Osteoblast (primary cell): ENCODE measurements at places on chromosomes 1 and 21.

GRCh38 chr1:152343006-152343405, 16.8 kb downstream of the FLG2 start:
- DNase-seq: no peak

DNA sequence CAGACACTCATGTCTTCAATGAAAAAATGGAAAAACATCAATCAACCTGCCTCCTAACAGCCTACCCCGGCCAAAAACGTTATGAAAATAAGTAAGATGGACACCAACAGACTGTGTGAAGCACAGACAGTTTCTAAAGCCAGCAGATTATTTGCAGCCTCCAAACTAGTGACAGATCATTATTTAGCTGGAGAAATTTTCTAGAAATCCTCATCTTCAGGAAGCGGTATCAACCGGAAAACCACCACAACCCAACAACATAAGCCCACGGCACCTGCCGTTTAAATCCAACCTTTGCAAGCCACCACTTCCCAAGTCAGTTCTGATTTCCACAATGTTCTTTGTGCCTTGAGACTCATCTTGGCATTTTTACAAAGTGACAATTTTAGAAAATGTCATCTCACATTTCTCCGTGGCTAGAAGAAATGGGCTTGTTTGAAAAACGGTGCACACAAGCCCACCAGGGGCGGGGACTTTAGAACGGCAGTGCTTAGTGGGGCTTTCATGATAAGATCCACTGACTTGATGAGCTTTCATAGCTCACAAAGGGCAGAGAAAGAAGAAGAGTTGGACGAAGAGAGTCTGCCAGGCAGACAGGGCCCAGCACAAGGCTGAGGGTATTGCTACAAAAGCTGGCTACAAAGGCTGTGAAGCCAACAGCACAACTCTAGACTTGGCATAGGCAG, 34.5 kb downstream of the LRRC38 start:
- DNase-seq: no peak

DNA sequence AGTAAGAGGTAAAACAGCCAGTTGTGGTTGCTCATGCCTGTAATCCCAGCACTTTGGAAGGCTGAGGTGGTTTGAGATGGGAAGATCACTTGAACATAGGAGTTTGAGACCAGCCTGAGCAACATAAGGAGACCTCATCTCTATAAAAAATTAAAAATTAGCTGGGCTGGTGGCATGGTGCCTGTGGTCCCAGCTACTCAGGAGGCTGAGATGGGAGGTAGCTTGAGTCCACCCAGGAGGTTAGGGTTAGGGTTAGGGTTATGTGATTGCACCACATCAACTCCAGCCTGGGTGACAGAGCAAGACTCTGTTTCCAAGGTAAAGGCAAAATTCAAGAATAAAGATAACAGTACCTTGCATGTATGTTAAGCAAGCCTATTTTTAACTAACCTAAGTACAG, 3.5 kb downstream of the SAMSN1 start:
- DNase-seq: peak; percentile 38

DNA sequence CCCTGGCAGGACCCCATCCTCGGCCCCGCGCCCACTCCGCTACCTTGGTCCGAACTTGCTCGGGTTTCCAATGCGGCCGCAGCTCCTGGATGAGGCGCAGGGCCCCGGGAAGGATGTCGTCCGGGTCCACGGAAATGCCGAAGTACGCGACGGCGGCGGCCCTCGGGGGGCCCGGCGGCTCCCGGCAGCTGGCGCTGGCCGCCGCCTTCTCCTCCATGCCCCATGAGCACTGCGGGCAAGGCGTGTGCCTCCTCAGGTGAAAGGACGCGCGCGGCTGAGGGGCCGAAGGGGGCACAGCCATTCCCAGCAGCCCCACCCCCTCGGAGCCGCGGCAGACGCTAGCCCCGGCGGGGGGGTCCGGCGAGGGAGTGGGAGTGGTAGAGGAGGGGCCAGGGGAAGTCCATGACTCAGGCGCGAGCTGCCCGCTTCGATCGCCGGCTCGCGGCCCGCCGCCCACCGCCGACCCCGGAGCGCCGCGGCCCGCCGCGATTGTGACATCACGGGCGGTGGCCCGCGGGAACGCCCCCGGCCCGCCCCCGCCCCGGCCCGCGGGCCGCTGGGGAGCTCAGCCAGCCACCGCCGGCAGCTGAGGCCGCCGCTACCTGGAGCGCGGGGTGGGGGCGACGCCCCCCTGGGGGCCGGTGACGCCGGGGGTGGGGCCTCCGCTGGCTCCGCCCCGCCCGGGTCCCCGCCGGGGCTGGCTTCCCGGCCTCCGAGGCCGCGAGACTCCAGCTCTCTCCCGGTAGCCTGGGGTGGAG, at the start of gene ETNK2:
Gene ETNK2 (minus strand): TSS at position 493 of the 758 bp plus-strand sequence. CDS start 192 bp downstream, at position 301.
- DNase-seq: peak; percentile 94

DNA sequence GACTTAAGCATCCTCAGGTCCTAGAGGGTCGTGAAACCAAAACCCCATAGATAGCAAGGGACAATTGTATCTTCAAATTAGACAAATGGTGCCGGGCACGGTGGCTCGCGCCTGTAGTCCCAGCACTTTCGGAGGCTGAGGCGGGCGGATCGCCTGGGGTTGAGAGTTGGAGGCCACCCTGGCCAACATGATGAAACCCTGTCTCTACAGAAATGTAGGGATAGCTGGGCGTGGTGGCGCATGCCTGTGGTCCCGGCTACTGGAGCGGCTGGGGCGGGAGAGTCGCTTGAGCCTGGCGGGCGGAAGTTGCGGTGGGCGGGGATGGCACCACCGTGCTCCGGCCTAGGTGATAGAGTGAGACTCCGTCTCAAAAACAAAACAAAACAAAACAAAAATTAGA, 780.6 kb downstream of the BRINP3 start:
- no peak for DNase-seq

GRCh38 chr21:31351438-31351837, 7.4 kb upstream of the TIAM1 start:
- DNase-seq: no peak

GRCh38 chr1:235304549-235305451, 23.2 kb downstream of the ARID4B start:
- DNase-seq: no peak

GRCh38 chr1:65260851-65261473, 48.4 kb upstream of the DNAJC6 start:
- DNase-seq: peak; percentile 97

- no peak for DNase-seq
These were observed 375.4 kb downstream of the DPYD start for GRCh38 chr1:97545446-97545845.

GRCh38 chr21:35566874-35567273, 493.5 kb downstream of the SETD4 start:
- DNase-seq: no peak

DNA sequence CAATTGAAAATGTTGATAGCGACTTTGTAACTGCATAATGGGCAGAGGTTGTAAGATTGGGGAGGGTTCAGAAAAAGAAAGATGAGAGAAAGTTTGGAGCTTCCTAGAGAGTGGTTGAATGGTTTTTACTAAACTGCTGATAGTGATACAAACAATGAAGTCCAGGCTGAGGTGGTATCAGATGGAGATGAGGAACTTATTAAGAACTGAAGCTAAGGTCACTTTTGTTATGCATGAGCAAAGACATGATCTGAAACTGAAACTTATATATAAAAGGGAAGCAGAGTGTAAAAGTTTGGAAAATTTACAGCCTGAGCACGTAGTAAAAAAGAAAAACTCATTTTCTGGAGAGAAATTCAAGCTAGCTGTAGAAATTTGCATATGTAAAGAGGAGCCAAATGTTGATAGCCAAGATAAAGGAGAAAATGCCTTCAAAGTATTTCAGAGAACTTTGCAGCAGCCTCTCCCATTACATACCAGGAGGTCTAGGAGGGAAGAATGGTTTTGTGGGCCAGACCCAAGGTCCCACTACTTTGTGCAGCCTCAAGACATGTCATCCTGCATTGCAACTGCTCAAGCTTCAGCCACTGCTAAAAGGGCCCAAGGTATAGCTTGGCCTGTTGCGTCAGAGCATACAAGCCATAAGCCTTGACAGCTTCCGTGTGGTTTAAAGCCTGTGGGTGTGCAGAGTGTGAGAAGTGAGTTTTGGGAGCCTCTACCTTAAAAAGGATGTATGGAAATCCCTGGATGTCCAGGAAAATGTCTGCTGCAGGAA, 843.9 kb downstream of the AMY1C start:
- DNase-seq: no peak

GRCh38 chr1:1919304-1920056, 401 bp upstream of the TMEM52 start:
- DNase-seq: peak; percentile 100

DNA sequence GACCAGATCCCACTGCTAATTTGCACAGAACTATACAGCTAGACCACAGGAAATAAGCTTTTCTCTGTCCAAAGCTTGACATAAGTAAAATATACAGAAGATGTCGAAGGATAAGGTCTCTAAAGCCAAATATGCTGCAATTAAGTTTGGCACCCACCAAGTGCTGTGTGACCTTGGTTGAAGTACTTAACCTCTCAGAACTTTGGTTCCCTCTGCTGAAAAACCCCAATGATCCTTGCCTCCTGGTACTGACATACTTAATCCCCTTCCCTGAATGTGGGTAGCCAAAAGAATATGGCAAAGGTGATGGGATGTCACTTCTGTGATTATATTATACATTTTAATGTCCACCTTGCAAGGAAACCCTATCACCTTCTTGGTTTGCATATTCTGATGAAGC, 290.5 kb downstream of the VAV3 start:
- DNase-seq: no peak

DNA sequence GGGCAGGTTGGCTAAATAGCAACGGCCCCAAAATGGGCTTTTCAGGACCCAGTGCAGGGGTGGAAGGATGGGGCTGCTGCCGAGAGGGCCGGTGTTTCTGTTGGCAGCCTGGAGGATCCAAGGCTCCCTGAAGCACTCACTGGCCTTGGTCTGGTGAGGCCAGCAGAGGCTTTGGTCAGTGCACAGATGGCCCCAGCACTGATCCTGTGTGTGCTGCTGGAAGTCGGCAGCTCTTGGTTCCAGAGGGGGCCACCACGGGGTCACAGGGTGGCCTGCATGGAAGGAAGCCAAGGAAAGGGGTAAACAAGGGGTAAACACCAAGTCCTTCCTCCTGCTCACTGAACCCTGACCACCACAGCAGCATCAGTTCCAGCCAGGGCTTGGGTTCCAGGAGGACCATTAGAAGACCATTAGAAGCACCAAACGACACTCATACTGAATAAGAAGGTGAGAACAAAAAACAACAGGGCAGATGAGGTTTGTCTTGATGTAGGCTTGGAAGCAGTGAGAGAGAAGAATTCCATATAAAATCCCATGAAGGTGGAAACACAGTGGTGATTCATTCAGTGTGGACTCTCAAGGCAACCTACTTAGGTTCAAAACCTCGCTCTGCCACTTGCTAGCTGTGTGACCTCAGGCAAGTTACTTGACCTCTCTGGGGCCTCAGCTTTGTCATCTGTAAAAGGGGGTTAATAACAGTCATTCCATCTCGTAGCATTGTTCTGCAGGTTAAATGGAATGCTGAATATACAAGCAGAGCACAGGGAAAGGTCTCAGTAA, 184.5 kb downstream of the RUNX1 start:
- DNase-seq: no peak

GRCh38 chr1:208171616-208172422, 72.4 kb downstream of the PLXNA2 start:
- no peak for DNase-seq

GRCh38 chr21:15051644-15052458, 12.9 kb downstream of the NRIP1 start:
- no peak for DNase-seq

DNA sequence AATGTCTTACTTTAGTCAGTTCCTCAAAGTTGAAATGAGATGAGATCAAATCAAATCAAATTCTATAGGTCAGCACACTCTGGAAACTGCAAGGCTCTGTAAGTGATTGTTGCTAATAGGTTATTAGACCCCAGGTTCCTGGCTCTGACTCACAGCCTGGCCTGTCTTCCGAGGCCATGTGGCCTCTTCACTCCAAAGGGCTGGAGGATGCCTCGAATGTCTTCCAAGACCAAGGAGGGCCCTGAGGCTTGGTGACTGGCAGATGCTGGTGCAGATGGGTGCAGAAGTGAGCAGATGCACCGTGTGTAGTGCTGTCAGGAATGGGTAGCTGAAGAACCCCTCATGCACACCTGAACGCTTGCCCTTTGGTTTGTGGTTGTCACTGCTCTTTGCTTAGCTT, 113.4 kb downstream of the MAB21L3 start:
- no peak for DNase-seq

DNA sequence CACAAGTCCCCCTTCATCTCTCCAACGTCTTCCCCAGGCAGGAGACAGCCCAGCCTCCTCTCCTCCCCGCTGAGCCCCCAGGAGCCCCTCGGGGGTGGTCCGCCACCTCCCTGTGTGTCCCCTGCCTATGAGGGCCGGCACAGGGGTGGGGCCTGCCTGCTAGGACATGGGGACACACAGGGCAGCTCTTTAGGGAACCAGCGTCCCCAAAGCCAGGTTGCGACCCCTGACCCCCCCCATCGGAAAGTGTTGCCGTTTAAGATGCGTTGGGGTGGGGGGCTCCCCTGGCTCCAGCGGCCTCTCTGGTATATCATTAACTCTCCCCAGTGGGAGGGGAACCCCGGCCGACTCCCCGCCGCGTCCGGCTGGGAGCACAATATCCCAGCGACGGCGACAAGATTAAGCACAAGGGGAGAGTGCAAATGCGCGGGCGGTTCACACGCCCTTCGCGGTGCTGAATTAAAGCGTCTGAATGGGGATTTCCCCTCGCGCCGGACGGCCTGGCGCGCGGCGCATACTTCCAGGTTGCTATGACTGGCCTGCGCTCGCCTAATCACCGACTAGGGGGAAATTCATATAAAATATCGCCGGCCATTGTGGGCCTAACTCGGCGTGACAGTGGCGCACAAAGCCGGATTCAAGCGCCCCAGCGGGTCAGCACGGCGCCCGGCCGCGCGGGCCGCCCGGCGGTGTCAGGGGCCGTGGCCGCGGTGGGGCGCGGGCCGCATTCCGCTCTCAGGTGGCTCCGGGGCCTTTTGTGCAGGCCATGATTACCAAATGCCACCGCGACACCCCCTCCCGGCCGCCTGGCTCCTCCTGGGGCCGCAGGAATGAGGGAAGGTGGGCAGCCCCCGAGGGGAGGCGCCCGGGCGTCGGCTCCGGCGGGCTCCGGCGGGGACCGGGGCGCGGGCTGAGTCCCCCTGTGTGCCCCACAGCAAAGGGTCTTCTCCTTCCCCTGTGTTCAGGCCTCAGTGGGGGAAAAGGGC, 30.9 kb downstream of the WNT3A start:
- peak; percentile 91 for DNase-seq

- no peak for DNase-seq
These were observed 116.0 kb downstream of the LMX1A start for GRCh38 chr1:165240492-165240891.
